ENCODE measurements at places on chromosomes 16 and 17.

DNA sequence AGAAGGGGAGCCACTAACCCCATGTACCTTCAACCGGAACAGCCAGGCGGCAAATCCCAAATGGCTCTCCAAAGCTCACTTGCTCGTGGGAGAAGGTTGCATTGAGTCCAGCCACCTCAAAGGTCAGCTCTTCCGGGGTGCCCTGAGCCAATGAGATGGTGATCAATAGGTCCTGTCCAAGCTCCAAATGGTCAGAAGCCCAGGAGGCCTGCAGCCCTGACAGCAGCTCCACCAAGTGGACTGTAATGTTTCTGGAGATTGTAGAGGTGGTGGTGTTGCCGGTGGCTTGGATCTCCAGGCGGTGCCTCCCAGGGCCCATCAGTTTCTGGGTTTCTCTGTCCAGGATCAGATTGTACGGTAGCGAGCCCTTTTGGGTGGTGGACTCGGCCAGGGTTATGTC is 39.9 kb upstream of the BCO1 start:
- no peak for DNase-seq

- no peak for DNase-seq
Observed at GRCh38 chr17:82399041-82399441, 19.1 kb upstream of the HEXD start.

- no peak for DNase-seq
Observed at GRCh38 chr16:79347277-79347676, 253.3 kb downstream of the MAF start.

DNA sequence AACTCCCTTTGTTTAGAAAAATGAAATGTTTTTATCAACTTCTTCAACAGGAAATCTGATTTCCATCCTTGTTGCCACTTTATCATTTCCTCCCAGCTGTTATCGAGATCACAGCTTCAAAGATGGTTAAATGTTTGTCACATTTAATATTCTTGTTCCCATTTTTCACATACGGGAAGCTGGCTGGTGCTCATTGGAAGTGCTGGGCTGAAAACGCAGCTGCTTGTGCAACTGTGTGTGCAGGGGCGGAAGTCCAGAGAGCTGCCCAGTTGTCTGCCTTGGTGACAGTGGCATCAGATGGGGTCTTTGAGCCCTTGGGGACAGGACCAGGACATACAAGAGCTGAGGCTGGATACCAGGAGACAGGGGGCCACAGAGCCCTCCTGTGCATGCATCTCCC is 549.2 kb upstream of the CDH11 start:
- DNase-seq = no peak

DNA sequence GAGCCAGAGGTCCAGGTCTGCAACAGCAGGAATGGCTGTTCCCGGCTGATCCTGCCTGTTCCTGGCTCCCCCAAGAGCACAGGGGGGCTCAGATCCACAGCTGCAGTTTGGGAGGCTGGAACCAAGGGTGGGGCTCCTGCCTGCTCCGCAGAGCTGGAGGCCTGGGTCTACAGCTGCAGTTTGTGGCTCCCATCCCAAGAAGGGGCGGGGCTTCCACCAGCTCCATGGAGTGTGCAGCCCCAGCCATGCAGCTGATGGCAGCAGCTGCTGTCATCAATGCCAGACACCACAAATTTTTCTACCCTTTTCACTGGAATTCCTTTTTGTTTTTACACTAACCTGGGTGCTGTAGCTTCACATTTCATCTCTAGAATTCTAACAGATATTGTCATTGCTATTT is 135.4 kb upstream of the KIF2B start:
- no peak for DNase-seq

DNA sequence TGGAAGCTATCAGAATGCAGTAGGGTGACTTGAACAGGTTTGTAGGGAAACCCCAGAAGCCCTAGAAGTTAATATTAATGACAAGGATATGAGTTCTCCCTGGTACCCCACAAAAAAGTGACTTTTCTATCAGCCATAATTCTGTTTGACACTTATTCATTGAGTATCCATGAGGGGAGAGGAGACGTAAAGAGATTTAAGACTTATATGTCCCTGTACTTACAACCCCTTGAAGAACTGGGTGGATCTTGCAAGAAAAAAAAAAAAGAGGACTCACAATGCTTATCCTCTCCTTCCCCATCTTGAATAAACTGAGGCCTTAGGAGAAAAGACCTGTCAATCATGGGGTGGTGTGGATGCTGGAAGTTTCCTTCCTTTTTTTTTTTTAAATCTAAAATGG is 203.5 kb downstream of the CBLN1 start:
- no peak for DNase-seq

GRCh38 chr17:4204710-4205173 is 59.0 kb downstream of the ANKFY1 start:
- DNase-seq = no peak

DNA sequence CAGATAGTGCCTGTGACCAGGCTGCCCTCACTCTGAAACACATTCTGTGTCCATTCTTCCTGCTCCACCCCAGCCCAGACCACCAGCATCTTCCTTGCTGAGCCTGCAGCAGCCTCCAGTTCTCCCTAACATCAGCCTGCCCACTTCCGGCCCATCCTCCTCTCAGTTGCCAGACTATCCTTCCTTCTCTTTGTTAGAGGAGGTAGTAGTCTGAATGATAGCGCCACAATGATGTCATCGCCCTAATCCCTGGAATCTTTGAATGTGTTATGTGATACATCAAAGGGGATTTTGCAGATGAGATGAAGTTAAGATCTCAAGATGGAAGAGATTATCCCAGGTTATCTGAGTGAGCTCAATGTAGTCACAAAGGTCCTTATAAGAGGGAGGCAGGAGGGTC is 3.2 kb upstream of the ZDHHC1 start:
- no peak for DNase-seq

DNA sequence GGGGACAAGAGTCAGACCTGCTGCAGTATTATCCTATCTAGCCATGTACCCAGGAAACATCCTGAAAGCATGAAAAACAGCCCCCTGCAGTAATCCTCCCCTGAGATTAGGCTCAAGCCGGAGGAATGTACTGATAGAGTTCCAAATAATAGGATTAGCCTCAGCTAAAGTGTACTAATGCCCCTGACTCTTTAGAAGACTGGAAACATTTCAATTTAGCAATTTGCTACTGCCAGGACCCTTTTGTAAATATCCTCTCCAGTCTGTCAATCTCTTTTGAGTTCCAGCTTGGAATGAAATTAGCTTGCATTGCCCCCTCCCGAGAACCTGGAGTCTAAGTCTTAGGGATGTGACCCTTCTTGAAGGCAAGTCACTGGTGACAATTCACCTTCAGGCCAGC is 110.8 kb upstream of the DNAH9 start:
- no peak for DNase-seq

DNA sequence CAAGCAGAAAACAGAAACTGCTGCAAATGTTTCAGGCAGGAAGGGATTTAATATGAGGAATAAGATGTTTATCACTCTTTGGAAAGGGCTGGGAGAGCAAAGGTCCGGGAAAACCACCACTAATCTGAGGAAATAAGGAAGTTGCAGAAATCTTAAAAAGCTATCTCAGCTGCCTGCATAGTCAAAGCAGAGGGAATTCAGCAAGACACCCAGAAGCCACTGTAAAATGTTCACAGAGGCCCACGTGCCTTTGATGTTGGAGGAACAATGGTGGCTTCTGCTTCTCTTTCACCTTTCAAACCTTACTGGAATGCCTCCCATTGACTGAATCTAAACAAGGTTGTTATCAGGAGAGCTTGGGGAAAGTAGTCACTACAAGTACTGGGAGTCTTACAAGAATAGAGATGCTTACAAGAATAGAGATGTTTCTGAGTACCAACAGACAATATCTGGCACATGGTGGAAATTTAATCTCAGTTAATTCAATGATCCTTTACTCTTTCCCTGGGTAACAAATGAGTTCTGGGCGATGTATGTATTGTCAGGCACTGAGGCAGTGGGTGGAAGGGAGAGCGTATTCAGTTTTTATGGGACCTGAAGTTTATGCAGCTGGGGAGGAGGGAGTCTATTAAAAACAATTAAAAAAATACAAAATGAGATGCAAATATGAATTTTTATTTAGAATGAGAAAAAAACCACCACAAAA is 56.1 kb upstream of the MED13 start:
- no peak for DNase-seq

DNA sequence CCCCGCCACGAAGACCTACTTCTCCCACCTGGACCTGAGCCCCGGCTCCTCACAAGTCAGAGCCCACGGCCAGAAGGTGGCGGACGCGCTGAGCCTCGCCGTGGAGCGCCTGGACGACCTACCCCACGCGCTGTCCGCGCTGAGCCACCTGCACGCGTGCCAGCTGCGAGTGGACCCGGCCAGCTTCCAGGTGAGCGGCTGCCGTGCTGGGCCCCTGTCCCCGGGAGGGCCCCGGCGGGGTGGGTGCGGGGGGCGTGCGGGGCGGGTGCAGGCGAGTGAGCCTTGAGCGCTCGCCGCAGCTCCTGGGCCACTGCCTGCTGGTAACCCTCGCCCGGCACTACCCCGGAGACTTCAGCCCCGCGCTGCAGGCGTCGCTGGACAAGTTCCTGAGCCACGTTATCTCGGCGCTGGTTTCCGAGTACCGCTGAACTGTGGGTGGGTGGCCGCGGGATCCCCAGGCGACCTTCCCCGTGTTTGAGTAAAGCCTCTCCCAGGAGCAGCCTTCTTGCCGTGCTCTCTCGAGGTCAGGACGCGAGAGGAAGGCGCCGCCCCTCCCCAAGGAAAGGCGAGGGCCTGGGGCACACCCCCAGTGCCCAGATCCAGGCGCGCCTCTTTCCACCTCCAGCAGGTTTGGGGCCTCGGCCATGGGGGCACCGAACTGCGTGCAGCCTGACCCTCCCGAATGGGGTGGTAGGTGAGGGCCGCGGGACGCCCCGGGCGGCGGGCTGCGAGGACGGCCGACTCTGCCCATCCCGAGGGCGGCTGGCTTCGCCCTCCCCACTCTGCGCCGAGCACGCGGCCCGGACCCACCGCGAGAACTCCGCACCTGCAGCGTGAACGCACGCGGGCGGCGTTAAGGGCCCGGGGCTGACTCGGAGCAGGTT is 664 bp downstream of the HBQ1 start:
- DNase-seq = no peak

- DNase-seq = no peak
Observed at GRCh38 chr17:50206604-50207293, 5.3 kb upstream of the COL1A1 start.

GRCh38 chr16:19935694-19936093 is 51.0 kb upstream of the GPRC5B start:
- no peak for DNase-seq

GRCh38 chr16:60811051-60811608 is 1225.1 kb downstream of the CDH8 start:
- no peak for DNase-seq

DNA sequence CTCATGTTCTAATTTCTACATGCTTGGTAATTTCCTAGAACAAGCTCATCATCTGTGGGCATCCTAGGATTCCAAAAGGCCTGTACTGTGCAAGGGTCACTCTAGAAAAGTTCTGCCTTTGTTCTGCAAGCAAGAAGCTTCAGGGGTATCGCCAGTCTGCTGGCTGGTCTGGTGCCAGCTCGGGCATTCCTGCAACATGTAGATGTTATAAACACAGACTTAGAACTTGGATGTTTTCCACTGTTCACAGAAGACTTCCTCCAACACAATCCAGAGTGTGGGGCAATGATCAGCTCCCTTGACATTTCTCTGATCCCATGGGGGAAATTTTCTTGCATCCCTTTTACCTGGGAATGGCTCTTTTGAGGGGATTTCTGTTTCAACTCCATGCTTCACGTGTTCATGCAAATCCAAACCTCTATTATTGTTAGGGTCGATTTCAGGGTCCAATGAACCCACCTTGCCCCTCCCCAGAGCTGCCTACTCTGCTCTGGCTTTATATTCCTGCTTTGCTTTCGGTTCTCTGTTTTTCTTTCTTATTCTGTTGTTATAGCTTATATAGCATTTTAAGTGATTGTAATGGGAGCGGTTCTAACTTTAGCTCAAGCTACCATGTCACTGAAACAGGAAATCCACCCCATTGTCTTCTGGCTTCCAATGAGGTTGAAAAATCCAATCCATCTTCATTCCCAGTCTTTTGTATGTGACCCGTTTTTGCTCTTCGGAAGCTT is 25.3 kb downstream of the UBE2O start:
- no peak for DNase-seq

- no peak for DNase-seq
Observed at GRCh38 chr16:10752843-10753523, 9.3 kb downstream of the NUBP1 start.

DNA sequence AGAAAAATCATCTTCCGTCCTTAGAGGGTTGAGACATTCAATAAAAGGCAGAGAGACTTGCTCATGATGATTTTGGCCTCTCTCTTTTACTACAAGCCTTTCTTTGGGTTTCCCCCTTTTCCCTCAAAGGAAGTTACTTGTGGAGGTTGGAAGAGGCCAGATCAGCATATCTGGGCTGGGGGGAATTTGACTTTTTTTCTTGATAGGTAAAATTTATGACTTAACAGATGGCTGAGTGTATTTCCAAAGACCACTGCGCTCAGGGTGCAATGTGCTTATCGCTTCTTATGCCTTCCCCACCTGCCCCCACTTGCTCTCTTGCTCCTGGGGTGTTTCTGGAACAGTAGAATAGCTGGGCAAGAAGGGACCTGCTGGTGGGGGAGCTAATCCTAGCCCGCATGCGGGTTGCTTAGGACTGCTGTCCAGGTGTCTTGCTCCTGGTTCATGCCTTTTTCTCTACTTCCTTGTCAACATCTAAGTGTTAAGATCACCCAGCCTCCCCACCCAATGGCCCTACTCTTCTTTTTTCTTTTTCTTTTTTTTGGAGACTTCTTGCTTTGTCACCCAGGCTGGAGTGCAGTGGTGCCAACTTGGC is 131.9 kb downstream of the MSI2 start:
- DNase-seq = no peak

DNA sequence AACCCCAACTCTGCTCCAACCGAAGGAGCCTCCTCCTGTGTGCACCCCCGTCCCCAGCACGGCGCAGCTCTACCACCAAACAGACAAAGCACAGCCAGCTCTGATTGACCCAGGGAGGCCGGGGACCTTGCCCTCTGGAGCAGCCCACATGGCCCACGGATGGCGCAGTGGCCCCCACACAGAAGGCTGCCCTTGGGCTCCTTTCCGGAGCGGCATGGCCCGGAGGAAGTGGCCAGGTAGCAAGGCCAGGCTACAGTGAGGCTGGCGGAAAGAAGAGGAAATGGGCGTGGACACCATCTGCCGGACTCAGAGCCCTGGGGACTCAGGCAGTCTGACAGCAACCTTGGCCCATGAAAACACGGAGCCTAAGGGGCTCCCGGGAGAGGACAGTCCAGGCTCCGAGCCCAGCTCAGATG is 19.9 kb upstream of the ZC3H18 start:
- DNase-seq = no peak

GRCh38 chr17:17269926-17270773 is 10.9 kb downstream of the COPS3 start:
- DNase-seq = no peak
